ENCODE measurements at places on chromosomes 3 and 15.

GRCh38 chr3:177553579-177553978 lies 356.3 kb upstream of the TBL1XR1 start:
- DNase-seq: no peak

- DNase-seq: no peak
Measured at GRCh38 chr3:31439890-31440750, 92.6 kb upstream of the STT3B start.

DNA sequence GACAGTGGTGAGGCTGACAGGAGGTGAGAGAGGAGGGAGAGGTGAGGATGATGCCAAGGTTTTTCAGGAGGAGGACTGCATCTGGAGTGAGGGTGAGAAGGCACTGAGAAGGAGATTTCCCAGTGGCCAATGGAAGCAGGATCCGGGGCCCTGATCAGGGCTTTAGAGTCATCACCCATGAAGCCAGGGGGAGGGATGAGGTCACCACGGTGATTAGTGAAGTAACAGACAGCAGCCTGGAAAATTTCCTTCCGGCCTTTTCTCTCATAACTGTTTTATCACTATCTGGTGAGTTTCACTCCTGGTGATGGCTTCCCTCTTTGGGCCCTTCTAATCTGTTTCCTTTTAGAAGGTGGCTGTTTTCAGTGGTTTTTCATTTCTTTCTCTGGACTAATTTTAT lies 80.5 kb upstream of the WNT5A start:
- no peak for DNase-seq

DNA sequence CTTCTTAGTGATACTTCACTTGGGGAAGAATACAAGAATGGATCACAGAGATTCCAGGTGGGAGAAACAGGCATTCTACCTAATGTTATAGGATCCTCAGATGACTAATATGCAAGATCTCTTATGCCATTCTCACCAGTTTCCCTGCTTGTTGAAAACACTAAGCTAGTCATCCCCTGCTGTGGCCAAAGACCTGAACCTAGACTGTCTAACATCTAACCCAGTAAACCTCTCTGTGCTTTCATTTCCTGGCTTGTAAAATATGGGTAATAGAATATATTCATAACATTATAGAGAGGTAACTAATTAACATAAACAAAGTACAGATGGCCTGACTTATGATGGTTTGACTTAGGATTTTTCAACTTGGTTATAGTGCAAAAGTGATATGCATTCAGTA lies 776.3 kb downstream of the TUSC7 start:
- no peak for DNase-seq

DNA sequence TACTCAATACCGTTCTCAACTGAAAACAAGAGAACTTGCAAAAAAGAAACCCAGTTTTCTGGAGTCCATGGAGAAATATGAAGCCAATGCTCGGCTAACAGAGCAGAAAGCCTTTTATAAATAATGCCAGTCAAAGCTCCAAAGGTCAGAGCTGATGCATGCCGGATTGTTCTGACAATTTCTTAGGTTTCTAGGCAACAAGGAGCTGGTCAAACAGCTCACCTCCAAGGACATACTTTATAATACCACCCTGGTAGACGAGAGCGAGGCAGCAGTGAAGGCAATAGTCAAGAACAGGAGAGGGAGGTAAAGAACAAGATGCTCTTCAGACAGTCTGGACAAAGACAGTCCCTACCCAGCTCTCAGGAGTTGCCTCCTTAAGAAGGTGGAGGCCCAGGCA lies 111.1 kb downstream of the UBE3A start:
- no peak for DNase-seq

DNA sequence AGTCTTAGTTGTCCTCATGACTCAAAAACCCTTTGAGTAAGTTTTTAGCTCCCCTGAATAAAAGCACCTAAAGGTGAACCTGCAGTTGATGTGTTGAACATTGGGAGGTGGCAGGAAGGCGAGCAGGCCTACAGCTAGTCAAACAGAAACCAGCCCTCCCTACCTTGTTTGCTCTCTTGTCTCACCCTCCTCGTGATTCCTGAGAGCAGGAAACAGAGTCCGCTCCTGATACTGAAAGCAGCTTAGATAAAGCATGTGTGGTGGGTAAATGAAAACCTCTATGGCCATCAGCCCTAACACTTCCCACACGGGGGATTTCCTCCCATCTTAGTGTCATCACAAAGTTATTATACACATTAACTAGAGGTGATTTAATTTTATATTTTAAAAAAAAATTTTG lies 21.8 kb upstream of the CLDN18 start:
- no peak for DNase-seq

- DNase-seq: no peak
Measured at GRCh38 chr15:66196602-66197001, 56.9 kb downstream of the MEGF11 start.

DNA sequence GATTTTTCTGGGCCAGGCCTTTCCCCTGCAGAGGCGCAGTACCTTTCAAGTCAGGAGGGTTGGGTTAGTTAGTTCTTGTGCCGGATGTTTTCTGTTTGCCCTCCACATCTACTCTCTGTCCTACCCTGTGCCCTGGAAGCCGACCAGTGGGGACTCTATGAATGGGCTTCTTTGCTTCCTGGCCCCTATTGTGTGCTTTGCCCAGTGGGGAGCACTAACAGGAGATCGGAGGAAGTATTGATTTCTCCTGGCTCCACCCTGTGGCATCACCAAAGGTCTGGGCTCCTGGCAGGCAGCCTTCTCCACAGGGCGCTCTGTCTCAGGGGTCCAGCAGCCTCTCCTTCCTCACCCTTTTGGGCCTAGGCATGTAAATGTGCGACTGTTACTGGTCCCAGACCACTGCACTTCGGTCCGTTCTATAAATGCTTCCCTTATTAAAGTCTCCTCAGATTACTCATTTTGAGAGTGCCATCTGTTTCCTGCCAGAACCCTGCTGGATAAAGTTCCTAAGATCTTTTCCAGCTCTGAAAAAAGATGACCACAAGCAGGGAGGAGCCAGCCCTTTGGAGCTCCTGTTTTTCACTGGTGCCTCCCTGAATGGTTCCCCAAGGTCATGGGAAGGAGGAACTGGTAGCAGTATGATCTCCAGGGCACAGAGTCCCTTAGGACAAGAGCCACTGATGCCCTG lies 44.5 kb downstream of the CTDSPL start:
- DNase-seq: peak; percentile 9

DNA sequence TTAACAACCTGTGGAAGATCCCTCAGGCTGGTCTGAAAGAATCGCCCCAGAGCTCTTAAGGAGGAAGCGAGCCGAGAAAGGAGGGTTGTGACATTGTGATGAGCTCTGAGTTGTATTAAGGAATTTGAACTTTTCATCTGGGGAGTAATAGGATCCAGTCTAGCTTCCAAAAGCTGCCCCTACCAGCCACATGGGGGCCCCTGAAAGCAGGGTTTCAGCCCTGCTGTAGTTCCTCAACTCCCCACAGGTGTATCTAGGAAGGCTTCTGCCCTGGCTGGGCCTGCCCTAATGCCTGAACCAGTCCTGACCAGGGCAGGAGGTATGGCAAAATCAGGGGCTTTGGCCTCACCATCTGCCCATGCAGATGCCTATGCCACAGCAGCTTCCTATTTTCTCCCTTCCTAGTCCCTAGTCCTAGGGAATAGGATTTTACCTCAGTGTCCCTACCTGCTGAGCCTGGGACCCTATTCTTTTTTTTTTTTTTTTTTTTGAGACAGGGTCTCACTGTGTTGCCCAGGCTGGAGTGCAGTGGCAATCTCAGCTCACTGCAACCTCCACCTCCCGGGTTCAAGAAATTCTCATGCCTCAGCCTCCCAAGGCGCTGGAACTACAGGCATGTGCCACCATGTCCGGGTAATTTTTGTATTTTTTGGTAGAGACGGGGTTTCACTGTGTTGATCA lies 5.0 kb upstream of the AP3S2 start:
- peak; percentile 55 for DNase-seq

DNA sequence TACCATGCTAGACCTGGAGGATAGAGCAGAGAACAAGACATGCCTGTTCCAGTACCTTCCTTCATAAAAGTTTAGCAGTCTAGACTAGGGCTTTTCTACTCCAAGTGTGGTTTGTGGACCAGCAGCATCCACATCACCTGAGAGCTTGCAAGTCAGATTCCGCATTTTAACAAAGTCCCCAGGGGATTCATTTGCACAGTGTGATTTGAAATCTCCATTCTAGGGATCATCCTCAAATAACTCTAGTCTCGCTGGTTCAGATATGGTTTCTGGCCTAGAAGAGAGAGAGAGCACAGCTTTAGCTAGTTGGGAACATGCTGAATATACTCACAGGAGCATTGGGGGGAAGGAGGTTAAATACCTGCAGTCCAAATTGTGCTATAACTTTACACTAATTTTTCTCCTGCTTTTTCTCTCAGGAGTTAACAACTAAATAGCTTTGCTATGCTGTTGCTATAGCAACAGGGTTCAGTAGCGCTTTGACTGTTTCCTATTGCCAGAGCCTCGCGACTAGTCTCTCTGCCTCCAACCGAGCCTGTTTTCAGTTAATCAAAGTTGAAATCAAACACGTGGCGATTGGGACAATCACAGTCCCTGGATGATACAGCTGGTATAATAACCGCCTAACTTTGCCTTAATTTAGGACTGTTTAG lies 64.0 kb upstream of the RASGRF1 start:
- DNase-seq: no peak

GRCh38 chr15:65938604-65939003 lies 69.3 kb downstream of the RAB11A start:
- no peak for DNase-seq

DNA sequence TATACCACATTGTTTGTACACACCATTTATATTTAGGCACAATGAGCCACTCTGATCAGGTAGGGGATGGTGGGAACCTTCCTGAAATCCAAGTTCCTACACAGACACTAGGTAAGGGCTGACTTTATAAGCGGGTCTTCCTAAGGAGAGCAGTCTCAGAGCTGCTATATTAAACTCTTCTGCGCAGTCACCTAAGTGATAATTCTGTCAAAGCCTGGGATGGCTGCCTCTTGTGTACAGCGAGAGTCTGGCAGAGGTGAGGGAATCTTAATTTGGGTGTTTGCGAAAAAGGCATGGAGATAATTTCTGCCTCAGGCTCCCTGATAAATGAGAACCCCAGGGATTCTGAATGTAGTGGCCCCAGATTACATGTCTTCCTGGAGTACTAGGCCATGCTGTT lies 113.1 kb downstream of the EDEM1 start:
- DNase-seq: no peak

DNA sequence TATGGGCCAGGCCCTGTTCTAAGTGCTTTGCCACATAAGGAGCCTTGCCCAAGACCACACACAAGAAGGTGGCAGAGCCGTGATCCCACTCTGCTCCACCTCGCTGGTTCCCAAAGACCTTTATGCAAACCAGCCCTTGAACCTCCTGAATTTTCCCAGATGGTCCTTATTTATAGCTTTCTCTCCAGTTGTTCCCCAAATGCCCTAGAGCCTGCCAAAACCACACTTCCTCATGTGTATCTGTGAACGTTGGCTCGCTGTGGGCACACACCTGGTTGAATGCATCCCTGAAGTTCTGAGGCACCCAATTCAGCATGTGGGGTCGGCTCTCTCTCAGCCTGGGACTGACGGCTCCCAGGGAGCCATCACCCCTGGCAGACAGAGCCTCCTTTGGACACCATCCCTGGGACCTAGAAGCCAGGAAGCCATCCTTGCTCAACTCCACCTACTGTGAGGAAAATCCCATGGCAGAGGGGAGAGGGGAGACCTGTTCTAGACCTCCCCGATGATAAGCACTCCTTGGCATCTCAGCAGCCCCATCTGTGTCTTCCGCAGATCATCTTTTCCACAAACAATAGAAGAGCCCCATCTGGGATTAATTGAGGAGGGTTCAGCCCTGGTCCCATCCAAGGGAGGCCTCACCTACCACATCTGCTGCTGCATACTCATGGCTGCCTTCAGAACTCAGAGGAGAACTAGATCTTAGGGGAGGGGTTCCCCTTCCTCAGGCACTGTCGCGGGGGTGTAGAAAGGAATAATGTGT lies 42.3 kb upstream of the LIMD1 start:
- no peak for DNase-seq

GRCh38 chr3:130516645-130517512 lies at the start of gene COL6A6:
COL6A6 (plus strand) TSS chr3:130517177; CDS start chr3:130560365, 43,188 bp downstream.
- DNase-seq: no peak

DNA sequence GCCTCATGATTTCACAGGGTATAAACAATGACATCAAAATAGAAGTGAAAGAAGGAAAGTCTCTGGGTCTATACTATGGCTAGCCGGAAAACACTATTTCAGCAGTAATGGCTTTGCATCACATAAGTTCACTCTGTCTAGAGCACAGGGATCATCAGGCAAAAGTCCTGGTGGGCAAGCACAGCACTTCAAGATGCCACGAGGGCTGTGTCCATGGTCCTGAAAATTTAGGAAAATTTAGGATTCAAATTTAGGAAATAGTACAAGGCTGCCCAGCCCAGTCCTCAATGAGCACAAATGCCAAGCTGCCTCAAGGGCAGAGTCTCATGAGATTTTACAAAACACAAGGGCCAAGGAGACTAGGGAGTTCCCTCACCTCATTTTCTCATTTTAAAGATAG lies 54.1 kb downstream of the RORA start:
- peak; percentile 58 for DNase-seq

- DNase-seq: peak; percentile 84
Measured at GRCh38 chr15:70376929-70377691, 279.4 kb upstream of the TLE3 start.

- DNase-seq: peak; percentile 5
Measured at GRCh38 chr3:73448761-73449301, 175.9 kb downstream of the PDZRN3 start.

DNA sequence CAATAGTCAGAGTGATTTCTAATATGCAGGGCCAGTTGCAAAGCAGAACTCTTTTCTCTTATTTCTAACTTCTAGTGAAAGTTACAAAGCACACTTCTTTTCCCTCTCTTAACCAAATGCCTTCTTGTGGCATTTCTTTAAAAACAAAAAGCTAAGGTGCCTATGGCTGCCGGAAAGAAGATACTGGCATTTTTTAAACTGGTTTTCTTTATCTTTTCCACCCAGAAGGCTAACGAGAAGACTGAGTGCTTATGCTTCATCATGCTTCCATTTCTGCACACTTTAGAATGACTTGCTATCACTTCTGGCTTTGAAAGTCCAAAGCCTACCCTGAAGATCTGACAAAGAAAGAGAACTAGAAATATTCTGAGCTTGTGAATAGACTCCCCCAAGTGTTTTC lies 141.3 kb downstream of the P2RY1 start:
- no peak for DNase-seq

- DNase-seq: no peak
Measured at GRCh38 chr3:122755491-122755890, 38.1 kb downstream of the HSPBAP1 start.

DNA sequence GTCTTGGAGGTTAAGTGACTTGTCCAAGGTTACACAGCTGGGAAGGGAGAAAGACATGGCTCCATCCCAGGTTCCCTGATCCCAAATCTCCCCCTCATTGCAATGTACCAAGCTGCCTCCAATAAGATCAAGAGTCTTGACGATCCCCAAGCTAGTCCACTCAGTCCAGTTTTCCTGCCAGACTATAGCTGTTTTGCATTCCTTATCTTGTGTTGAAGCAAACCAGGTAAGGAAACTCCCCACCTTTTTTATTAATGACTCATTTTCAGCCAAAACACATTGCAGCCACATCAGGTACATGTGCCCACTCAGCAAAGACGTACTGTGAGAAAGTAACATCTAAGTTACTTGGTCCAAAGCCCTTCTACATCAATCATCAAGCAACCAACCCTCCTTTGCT lies 41.9 kb downstream of the LIPC start:
- peak; percentile 55 for DNase-seq

- DNase-seq: no peak
Measured at GRCh38 chr3:134753999-134754742, 40.9 kb upstream of the EPHB1 start.
